ENCODE measurements at places on chromosomes 6 and 20.

GRCh38 chr6:3797231-3798054 is 45.9 kb upstream of the PXDC1 start:
- DNase-seq, result peak; percentile 93

- DNase-seq, result no peak
These were observed 181.2 kb downstream of the ZDHHC14 start for GRCh38 chr6:157561929-157562810.

- DNase-seq, result peak; percentile 97
These were observed 271.6 kb upstream of the SGK1 start for GRCh38 chr6:134589512-134589911.

DNA sequence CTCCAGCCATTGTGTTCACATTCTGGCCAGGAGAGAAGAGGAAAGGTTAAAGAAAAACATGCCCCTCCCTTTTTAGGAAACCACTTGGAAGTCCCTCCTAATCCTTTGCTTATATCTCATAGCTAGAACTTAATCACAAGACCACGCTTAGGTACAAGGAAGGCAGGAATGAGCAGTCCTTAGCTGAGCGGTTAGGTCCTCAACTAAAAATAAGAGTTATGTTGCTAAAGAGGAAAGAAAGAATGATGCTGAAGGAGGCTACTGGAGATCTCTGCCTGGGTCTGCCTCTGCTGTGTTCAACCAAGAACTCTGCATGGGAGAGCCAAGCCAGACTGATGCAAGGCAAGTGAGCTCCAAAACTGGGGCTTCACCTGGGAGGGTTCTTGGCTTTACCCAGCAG is 11.6 kb upstream of the ARFGEF2 start:
- no peak for DNase-seq

GRCh38 chr6:56647172-56647762 is 4.6 kb upstream of the DST start:
- peak; percentile 6 for DNase-seq

DNA sequence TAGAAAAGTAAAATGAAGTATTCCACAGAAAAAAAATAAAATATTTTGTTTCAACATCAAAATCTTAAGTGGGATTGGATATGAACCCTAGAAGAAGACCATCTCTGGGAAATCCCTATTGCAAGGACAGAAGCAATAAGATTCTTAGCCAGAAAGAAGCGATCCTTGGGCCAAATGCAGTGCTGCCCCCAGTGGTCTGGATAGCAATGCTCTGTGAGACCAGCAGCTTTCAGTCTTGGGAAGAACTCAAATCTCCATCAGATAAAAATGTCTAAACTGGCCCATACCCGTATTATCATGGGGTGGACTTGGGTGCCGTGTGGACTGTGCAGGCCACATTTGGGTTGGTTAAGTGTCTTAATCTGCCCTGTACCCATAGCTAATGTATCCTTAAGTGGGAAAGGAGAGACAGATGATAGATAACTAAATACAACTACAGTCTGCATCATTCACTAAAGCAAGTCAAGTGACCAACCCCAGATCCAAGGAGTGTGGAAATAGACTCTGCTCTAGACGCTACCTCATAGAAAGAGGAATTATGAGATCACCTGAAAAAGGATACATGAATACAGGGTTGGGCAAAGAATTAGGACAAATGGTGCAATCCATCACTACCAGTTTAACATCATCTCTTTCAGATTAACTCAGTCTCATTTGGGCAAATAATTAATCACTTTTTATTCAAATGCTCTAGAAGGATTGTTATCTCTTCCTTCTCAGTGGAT is 38.9 kb upstream of the SNAP25 start:
- no peak for DNase-seq

- no peak for DNase-seq
These were observed 136.1 kb upstream of the FAM83B start for GRCh38 chr6:54710456-54710855.

- no peak for DNase-seq
These were observed 9.9 kb downstream of the ZBTB24 start for GRCh38 chr6:109473120-109473519.

DNA sequence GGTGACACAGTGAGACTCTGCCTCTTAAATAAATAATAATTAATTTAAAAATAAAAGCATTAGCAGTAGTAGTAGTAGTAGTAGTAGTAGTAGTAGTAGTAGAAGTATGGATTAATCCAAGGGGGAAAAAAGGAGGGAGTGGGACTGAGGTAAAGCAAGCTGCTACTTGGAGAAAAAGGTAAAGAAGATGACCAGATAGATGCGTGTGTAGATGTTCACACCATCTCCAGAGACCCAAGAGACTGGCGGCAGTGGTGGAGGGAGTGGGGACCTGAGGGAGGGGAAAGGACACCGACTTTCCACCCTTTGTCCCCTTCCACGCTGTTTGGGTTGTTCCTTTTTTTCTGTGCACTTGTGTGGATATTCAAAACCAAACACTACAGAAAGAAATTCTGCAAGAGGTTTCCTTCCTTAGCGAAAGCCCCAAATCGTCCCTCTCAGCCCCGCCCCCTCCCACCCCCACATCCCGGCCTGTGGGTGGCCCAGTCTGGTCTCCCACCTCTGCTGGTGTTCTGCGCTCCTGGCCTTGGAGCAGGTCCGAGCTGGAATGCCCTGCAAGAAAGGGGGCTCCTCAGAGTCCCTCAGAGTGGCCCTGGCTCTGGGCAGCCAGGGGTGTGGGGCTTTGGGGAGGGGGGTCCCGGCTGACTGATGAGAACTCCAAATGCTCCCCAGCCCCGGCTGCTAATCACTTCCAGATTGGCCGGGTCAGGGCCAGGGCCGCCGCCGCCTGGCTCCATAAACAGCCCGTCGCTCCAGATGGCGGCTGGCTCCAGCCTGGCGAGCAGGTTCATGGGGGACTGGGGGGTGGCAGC is 60.2 kb downstream of the UBE2V1 start:
- DNase-seq, result no peak

- no peak for DNase-seq
These were observed 10.2 kb upstream of the CHRNA4 start for GRCh38 chr20:63371291-63371865.

- DNase-seq, result peak; percentile 77
These were observed 43.1 kb upstream of the NAA20 start for GRCh38 chr20:19973961-19974629.

GRCh38 chr6:33631971-33632557 is 10.9 kb downstream of the ITPR3 start:
- DNase-seq, result no peak

GRCh38 chr20:62114894-62115293 is 7.4 kb upstream of the LSM14B start:
- DNase-seq, result no peak

GRCh38 chr6:46781478-46782378 is 11.5 kb upstream of the MEP1A start:
- no peak for DNase-seq

DNA sequence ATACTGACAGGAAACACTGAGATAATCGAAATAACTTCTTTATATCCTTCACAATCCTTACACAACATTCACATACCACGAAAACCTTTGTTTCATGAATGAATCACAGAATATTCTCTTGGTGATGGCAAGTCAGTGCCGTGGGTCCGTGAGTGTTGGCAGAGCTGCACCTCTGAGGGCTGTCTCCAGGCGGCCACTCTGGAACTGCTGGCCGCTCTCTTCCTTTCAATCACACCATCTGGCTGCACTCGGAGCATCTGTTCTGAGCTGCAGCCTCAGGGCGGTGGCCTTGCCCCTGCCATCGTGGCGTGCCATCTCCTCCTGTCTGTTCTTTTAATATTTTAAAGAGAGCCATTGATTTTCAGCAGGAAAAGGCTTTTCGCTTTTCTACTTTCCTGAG is 129.4 kb upstream of the AFDN start:
- no peak for DNase-seq

- peak; percentile 51 for DNase-seq
These were observed 9.1 kb upstream of the ZNF133 start for GRCh38 chr20:18279242-18279641.

GRCh38 chr6:20791074-20791473 is 256.8 kb downstream of the CDKAL1 start:
- no peak for DNase-seq

GRCh38 chr6:7556394-7557106 is 15.1 kb downstream of the DSP start:
- DNase-seq, result no peak

DNA sequence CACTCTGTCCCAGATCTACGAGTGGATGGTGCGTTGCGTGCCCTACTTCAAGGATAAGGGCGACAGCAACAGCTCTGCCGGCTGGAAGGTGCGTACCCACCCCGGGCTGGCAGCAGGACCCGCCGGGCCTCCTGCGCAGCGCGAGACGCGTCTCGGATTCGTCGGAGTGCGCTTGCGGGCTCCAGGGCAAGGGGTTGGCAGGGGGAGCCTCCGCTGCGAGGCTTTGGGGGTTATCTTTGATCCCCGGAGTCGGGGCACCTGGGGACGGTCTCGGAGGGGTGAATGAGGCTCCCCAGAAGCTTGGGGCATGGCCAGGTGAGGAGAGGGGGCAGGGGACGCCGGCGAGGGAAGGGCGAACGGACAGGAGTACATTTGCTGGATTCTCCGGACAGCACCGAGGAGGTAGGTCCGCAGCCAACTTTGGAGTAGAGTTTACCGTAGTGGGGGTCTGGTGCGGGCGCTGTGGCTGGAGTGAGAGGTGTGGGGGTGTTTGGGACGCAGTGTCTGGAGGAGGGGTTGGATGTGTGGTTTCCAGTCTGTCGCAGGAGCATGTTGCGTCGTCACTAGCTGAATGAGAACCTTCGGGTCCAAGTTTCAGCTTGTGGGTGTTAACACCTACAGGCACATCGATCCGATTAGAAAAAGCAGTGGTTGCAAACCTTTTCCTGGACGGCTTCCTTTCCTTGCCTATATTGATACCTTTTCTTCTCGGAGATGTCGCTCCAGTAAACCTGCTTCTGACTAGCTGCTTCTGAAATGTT is 1.2 kb downstream of the FOXO3 start:
- DNase-seq, result peak; percentile 45

GRCh38 chr20:58131551-58132142 is 96.8 kb downstream of the ANKRD60 start:
- peak; percentile 67 for DNase-seq

DNA sequence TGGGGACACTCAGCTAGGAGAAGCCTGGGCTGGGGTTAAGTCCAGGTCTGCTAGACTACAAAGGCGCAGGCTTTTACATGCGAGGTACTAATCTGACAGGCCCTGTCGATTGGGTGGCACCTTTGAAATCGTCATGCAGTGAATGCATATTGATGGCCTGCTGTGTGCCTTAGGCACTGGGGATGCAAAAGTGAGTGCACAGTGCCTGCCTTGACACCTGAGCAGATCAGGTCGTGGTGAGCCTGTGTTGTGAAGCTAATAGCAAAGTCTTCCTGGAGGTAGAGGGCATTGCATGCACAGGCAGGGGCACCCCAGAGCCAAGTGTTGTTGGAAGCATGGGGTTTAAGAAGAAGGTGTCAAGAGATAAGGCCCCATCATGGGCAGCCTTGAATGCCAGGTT is 16.9 kb downstream of the LRRC1 start:
- DNase-seq, result no peak

- DNase-seq, result no peak
These were observed 42.6 kb downstream of the TSBP1 start for GRCh38 chr6:32329141-32329540.

DNA sequence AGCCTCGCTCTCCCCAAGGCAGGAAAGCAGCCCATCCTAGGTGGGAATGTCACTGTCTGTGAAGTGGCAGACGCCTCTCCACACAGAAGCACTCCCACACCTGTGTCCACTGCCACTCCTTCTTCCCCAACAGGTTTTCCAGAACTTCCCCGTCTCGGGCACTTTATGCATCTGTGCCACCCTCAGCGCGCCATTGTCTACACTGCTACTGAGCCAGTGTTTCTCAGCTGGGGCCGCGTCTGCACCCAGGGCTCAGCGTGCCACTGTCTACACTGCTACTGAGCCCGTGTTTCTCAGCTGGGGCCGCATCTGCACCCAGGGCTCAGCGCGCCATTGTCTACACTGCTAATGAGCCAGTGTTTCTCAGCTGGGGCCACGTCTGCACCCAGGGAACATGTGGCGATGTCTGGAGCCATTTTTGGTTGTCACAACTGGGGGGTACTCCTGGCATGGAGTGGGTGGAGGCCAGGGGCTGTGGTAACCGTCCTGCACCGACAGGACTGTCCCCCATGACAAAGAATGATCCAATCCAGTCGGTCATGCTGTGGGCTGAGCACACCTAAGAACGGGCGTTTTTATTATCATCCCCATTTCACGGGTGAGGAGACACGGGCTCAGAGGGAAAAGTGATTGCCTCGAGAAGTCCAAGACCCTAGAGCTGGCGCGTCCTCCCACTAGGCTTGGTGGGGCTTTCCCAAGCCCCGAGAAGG is 41.7 kb upstream of the ZBP1 start:
- no peak for DNase-seq

DNA sequence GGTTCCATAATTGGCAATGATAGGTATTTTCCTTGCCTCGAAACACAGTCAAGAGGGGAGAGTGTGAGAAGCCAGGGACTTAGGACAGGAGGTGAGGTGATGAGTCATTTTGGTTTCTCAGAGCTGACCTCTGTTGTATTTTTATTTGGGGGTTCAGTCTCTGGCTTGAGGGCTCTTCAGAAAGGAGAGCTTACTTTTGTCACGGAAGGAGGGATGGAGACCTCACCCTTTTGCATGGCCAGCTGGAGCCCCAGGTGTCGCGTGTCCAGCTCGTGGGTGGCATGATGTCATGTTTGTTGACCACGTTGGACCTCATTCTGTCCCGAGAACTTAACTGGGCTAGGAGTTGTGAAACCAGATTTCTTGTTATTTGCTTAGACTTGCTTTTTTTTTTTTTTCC is 293.9 kb downstream of the QKI start:
- DNase-seq, result no peak

- no peak for DNase-seq
These were observed 40.6 kb downstream of the CTNNBL1 start for GRCh38 chr20:37734228-37734985.

GRCh38 chr6:15265787-15266186 is 19.9 kb downstream of the JARID2 start:
- DNase-seq, result no peak

DNA sequence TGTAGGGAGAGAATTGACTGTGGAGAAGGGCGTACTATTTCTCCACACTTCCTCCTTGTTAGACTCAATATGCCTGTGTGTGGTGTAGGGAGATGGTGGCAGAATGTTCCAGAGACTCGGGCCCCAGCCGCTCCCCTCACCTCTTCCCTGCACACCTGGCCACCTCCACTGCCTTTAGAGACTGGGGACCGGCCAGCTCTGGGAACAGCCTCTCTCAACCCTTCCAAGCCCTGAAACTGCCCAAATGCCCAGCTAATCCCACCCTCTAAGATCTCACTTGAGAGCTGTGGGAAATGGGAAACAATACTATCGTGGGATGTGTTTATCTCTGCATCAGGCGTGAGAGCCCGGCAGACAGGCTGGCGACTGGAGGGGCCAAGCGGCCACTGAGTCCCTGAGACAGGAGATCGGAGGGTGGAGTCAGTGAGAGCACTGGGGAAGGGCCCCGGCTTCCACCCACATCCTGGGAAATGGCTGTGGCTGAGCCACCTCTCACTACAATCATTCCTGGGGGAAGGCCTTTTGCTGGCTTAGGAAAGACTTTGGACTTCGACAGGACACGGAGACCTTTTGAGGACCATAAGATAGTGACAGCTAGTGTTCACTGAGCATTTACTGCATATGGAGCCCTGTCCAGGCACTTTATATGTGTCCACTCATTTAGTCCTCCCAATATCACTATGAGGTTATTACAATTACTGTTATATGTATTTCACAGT is 31.0 kb upstream of the MRPS18A start:
- DNase-seq, result no peak
